ENCODE measurements at places on chromosomes 16 and 17. TPM values are rescaled to one million over a fixed set of nuclear protein-coding genes. Genes with fewer than 3 reads are reported as not detected.

The GPR139 gene
- not detected for total RNA-seq

The C1QTNF8 gene
- total RNA-seq: not detected

The LRRC37A2 gene
- 7.3 TPM for total RNA-seq

The HEATR9 gene
- total RNA-seq: not detected

The HID1 gene
- total RNA-seq: 0.31 TPM

The PYY gene
- 0.36 TPM for total RNA-seq

The ITGAD gene
- total RNA-seq: not detected

The SLC5A10 gene
- not detected for total RNA-seq

The MPP2 gene
- 1.4 TPM for total RNA-seq

The UTS2R gene
- total RNA-seq: 0.20 TPM

The CHST5 gene
- not detected for total RNA-seq

The TMEM88 gene
- total RNA-seq: 7.4 TPM

The KCTD11 gene
- 5.3 TPM for total RNA-seq

The KRTAP9-4 gene
- total RNA-seq: not detected

The C17orf78 gene
- total RNA-seq: not detected

The SYNGR3 gene
- 26.3 TPM for total RNA-seq

The YBX2 gene
- not detected for total RNA-seq

The FOXL1 gene
- total RNA-seq: 0.05 TPM

The TMEM238L gene
- not detected for total RNA-seq

The RNPS1 gene
- total RNA-seq: 403 TPM

The BCAS3 gene
- 8.5 TPM for total RNA-seq

The ST6GALNAC1 gene
- total RNA-seq: 0.78 TPM

The CFAP52 gene
- total RNA-seq: not detected

The CES5A gene
- not detected for total RNA-seq

The CCL15 gene
- total RNA-seq: not detected

The VASN gene
- 0.18 TPM for total RNA-seq

The HOXB7 gene
- 0.51 TPM for total RNA-seq

The MPV17L gene
- total RNA-seq: 0.34 TPM

The PARD6A gene
- total RNA-seq: 16.1 TPM
